ENCODE measurements at places on chromosomes 3 and 15. TPM values are rescaled to one million over a fixed set of nuclear protein-coding genes. Genes with fewer than 3 reads are reported as not detected.
A peak's percentile ranks its signal among the peaks of the same experiment; 100 is the strongest.

DNA sequence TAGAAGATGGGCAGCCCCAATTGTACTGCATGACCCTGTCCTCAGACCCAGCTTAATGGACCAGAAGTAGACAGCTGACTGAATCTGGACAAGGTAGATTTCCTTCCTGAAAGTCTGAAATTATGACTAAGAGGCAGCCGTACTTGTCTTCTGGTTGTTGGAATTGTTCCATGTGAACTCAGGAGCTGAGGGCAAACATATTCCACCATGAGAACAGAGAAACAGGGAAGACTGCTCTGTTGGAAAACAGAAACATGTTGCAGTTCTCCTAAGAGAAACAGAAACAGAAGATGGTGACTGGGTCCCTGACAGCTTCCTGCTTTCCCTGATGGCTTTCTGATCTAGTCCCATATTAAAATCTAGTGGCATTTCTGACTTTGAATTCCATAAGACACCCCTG is 24.1 kb downstream of the POPDC2 start:
- DNase-seq: no peak

SPATA16 gene
- polyA plus RNA-seq: not detected

SLC22A14 gene
- polyA plus RNA-seq: 1.1 TPM

CFAP20DC gene
- polyA plus RNA-seq: 5.4 TPM

GRCh38 chr15:75647370-75648155 is at the start of gene SNX33:
Gene SNX33, plus strand, starts transcription at chr15:75647912. Its CDS starts 1,191 bp downstream, at chr15:75649103.
- peak; percentile 82 for DNase-seq

DNA sequence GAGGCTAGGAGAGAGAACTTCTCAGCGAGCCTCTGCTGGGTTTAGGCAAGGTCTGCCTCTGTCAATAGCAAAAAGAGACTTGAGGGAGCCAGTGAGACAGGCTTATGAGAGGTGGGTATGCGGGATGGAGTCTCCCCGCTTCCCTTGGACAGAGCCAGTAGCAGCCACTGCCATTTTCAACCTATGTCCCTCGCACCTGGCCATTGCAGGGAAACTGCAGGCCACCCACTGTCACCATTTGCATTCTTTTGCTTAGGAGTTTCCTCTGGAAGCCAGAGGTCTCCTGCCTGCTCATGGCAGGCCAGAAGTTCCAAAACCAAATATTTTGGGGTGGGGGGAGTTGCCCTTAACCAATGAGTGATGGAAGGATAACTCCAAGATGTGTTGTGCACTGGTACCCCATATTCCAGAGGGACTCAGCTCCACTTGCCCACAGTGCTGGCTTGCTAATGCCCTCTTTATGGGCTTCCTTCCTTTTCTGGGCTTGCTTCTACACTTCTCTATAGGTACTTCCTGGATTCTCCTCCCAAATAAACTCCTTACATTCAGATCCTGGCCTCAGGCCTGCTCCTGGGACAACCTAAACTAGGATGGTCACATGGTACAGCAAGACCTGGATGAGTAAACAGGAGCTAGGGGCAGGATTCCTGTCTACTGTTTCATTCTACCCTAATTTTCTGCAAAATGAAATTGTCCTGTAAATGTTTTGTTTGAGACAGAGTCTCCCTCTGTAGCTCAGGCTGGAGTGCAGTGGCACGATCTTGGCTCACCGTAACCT is 108.9 kb upstream of the PROK2 start:
- no peak for DNase-seq

ECE2 gene
- not detected for polyA plus RNA-seq

GRCh38 chr3:182172534-182172933 is 460.8 kb downstream of the SOX2 start:
- DNase-seq: no peak

GRCh38 chr3:76728426-76728825 is 311.5 kb upstream of the ROBO2 start:
- DNase-seq: no peak

DNA sequence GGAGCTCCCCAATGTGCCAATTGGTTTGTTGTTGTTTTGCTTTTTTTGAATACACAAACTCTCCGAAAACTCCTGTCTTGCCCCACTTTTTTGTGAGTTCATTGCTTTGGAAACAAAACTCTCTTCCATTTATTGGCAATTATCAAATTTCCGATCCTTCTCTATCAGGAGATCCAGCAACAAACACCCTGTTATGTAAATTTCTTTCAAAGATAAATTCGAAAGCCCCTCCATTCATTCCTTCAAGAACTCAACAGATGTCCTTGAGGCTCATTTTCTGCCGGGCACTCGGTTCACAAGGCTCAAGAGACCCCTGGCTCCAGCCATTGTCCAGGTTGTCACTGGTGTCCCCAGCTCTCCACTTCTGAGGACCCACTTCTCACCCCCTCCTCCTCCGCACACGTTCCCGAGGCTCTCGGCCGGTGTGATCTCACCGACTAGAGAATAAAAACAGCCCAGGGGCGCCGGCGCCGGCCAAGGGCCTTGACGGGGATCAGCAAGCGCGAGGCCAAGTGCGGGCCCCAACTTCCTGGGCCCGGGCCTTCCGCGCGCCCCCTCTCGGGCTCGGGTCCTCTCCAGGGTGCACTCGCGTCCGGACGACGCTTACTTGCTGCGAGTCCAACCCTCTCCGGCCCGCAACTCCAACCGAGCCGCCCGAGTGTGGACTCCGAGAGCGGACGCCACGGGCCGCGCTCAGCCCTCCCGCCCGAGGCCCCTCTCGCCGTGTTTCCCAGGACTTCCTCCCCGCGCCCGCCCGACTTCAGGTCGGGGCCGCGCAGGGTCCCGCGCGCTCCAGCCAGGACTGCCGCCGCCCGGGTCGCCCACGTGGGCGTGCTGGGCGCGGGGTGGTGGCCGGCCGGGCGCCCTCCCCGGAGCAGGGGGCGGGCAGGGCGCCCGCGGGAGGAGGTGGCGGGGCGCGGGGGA is 533 bp upstream of the SMAD3 start:
- DNase-seq: no peak

XCR1 gene
- polyA plus RNA-seq: 0.15 TPM

DNA sequence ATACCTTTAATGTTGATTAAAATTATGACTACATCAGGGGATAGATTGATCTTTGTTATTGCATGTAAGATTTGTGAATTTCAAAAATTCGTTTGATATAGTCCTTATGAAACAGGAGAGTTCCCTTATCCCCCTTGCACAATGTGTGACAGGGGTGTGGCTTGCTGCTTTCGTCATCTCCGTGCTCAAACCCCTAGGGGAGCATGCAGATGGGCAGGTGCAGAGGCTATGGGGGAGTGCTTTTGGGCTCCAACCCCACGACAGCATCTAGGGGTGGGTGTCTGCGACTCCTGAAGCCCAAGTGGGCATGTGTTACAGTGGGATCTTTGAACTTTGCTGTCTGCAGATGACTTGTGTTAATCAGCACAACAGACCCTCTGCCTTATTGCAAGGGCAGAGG is 360.1 kb upstream of the GOLIM4 start:
- DNase-seq: no peak

DNA sequence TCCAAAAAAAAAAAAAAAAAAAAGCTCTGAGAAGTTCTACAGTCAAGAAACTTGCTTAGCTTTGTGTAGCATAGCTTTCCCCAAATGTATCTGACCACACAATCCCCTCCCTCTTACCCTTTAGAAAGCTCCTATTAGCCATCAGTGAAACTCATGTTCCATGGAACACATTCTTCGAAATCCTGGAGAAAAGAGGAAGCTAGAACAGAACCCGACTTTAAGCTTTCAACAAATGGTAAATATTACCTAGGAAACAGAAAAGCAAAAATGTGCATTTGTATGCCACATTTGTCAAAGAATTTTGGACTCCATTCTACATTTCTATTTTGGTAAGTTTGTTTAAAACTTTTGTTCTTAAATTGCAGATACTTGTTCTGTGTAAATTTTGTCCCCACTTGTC is 17.4 kb upstream of the CRTC3 start:
- no peak for DNase-seq

- DNase-seq: no peak
These were observed 150.8 kb downstream of the PDZRN3 start for GRCh38 chr3:73473898-73474416.

OR5AC2 gene
- polyA plus RNA-seq: not detected

ZXDC gene
- 43.0 TPM for polyA plus RNA-seq

GRCh38 chr15:51585986-51586385 is 36.6 kb downstream of the DMXL2 start:
- DNase-seq: no peak

- no peak for DNase-seq
These were observed 46.6 kb downstream of the ABTB1 start for GRCh38 chr3:127719369-127719768.

DNA sequence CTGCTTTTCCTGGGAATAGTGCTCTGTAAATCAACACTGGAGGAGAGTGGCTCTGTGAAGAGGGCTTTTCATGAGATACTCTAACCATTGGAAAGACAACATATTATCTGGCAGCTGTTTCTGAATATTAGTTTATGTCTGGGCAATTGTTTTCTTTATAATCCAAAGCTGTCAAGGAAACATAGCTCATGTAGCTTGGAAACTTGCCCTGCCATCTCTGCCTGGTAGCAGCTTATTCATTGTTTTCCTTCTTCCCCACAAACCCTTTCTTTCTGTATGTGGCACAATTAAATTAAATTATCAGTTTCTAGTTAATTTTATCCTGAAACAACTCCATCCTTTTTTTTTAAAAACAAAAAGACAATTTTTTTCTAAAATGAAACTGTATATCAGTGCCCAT is 160.0 kb downstream of the EDEM1 start:
- DNase-seq: no peak

GRCh38 chr15:66936861-66937582 is 128.4 kb upstream of the SMAD3 start:
- DNase-seq: no peak

SKOR1 gene
- 0.70 TPM for polyA plus RNA-seq

DNA sequence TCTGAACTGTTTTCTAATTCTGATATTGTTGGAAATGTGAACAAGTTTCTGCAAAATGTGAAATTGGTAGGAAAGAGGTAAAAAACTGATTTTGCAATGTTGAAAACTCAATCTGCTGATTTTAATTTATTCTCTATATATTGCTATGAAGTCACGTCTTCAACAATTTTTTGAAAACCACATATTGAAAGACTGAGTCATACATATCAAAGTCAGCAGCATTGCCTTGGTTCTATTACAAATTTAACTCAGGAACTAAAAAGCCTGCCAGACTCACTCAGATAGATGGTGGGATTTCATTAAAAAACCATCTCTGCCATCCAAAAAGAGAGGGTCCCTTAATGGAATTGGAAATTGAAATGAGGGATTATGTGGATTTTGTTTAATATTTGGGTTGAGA is 351.4 kb downstream of the CNTN3 start:
- no peak for DNase-seq

DNA sequence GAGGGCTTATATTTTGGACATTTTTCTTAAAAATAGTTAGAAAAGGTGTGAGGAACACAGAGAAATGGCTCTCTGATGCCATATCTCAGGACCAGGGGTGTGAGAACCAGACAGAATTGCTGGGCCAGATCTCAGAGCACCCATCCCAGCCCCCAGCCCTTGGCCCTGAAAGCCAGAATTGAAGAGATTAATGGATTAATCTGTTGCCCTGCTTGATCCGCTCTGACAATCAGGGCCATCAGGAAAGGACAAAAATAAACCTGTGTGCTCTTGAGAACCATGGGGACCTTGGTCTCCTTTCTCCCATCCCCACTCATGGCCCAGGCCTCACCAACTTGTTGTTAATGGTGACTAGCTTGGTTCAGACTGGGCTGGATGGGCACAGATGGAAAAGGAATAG is 113.5 kb downstream of the CADPS start:
- DNase-seq: no peak

DNA sequence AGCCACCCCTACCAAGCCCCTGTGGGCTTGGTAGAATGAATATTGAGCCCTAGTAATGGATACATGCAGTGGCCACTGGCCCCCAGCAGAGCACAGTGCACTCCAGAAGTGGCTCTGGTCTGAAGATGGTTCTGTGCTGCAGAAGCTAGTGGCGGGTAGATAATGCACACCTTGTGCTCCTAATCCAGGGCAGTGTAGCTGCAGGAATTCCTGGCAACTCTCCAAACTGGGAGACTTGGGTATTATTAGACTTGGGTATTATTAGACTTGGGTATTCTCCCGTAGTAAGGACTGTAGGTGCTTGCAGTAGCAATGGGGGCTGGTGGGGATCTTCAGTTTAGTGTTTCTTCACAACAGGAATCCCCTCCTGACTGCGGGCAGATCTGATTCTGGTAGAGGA is 34.7 kb downstream of the NUSAP1 start:
- no peak for DNase-seq

GRCh38 chr3:127073941-127074820 is 91.3 kb downstream of the PLXNA1 start:
- DNase-seq: no peak

DNA sequence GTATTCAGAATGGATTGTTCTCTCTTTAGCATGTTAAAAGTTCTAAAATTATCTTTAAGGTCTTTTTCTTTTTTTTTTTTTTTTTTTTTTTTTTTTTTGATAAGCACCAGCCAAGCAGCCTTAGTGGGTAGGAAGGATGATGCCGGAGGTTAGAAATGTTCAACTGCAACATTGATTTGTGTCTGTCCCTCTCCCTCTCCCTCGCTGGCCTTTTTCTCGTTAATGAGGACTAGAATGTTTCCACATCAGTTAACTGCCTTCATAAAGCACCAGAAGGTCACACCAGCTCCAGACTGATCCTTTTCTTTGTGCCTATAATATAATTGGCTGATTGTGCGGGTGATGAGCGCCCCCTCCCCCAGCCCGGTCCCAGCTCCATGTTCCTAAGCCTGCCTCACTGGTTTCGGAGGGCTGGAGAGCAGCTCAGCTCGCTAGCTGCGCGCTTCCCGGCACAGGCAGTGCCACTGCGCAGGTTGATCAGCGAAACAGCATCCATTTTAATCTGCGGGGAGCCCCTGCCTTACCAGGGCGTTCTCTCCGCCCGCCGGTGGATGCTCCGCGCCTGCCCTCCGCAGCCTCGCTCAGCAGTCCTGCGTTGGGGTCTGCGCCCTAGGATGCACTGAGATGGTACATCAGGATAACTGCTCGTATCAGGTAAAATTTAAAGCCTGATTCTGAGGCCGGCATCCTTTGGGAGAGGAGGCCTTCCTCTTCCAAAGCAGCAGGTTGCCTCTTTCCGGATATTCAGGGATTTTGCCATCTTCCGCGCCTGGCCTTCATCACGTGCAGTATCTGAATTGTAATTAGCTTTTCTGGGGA is 148.9 kb upstream of the IL12A start:
- peak; percentile 73 for DNase-seq

PCNP gene
- polyA plus RNA-seq: 242 TPM

ARHGAP31 gene
- polyA plus RNA-seq: 12.4 TPM

DNA sequence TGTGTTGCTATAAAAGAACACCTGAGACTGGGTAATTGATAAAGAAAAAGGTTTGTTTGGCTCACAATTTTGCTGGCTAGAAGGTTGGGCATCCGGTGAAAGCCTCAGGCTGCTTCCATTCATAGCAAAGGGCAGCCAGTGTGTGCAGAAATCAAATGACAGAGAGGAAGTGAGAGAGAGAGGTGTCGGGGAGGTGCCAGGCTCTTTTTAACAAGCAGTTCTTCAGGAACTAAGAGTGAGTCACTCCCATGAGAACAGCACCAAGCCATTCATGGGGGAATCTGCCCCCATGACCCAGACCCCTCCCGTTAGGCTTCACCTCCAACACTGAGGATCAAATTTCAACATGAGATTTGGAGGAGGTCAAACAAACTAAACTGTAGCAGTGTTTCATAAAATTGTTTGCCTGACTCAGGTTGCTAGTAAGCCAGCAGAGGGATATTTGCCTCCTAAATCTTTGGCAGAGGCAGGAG is 4.5 kb upstream of the PARP15 start:
- DNase-seq: no peak

GRCh38 chr3:35562141-35562540 is 77.2 kb upstream of the ARPP21 start:
- no peak for DNase-seq

GRCh38 chr3:60599586-60599985 is 651.7 kb downstream of the FHIT start:
- DNase-seq: no peak

OSBPL10 gene
- 22.9 TPM for polyA plus RNA-seq

GRCh38 chr15:28456476-28457395 is 76.0 kb downstream of the GOLGA8G start:
- no peak for DNase-seq
